ENCODE measurements at places on chromosomes 12 and 14.

DNA sequence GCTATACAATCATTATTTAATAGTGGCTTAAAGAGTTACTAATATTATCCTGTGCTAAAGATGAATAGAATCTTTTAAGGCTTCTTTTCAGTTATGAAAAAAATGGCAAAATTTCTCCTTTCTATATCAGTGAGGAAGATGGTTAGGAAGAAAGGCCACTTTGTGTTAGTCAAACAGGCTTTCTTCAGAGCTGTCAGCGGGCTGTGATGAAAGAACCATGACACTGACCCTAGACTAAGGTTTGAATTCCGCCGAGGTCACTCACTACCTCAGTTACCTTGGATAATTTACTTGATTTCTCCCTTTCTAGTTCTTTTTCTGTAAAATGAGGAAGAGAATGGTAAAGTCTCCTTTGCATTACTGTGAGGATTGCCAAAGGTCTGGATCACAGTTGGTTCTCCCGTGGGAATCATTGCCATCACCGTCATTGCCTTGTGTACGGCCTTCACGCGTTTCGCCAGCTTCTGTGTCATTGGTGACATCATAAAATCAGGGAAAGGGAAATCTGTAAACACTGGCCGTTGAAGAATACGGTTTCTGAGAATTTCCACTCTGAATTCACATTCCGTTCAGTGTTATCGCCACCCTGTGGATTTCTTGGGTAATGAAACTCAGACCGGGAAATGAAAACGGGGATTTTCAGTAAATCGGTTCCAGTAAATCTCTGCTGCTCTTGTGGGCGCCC is 26.7 kb upstream of the YBX3 start:
- peak; percentile 47 for DNase-seq

GRCh38 chr12:116919247-116919661 is 8.5 kb downstream of the FBXW8 start:
- DNase-seq = no peak

DNA sequence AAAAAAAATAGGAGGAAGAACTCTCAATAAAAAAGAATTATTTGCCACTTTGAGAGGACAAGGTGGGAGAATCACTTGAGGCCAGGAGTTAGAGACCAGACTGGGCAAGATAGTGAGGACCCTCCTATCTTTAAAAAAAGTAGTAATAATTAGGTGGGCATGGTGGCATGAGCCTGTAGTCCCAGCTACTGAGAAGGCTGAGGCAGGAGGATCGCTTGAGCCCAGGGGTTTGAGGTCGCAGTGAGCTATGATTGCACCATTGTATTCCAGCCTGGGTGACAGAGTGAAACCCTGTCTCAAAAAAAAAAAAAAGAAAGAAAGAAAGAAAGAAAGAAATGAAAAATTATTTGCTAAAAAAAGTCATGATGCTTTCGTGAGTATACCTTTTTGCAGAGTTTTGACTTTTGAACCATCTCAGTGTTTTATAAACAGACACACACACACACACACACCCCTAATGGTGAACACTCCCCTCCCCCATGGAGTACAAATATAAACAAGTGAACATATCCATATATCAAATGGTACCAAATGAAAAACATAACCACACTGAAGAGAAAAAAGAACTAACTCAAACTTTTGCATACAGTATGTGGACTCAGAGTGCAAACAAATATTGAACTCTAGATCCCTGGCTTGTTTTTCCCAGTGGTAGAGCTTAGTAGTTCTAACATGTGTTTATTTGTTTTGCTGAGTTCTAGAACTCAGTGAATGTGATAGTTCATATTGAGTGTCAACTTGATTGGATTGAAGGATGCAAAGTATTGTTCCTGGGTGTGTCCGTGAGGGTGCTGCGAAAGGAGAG is 27.7 kb upstream of the DNM1L start:
- no peak for DNase-seq

DNA sequence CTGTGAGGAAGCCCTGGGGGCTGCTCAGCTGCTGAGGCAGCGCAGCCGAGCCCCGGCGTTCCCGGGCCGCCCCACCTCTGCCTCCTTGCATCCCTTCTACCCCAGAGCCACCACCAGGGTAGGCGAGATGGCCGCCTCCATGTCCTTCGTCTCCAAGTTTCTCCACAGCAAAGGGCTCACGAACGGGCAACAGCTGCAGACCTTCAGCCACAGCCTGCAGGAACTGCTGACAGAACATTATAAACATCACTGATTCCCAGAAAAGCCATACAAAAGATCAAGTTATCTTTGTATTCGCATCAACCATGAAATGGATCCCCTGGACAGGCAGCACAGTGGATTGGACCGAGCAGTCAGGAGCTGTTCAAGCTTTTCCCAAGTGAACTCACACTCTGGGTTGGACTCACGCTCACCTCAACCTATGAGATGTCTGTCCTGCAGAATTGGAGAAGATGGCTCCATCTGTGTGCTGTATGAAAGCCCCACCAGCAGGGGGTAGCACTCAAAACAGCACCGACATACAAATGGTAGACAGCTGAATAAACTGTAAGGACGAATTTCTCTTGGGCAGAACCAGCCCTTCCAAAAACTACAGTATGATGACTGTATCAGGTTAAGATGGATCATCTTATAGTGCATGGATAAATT is 19.4 kb upstream of the A2M start:
- DNase-seq = no peak

GRCh38 chr14:33567023-33567728 is 383.7 kb downstream of the EGLN3 start:
- no peak for DNase-seq

GRCh38 chr14:55192054-55192621 is 753 bp upstream of the DLGAP5 start:
- DNase-seq = no peak

GRCh38 chr14:100126401-100126800 is 33.0 kb downstream of the DEGS2 start:
- DNase-seq = no peak

GRCh38 chr14:74425525-74426201 is 347 bp downstream of the SYNDIG1L start:
- peak; percentile 70 for DNase-seq

- no peak for DNase-seq
Observed at GRCh38 chr12:115374480-115375185, 690.7 kb upstream of the TBX3 start.

DNA sequence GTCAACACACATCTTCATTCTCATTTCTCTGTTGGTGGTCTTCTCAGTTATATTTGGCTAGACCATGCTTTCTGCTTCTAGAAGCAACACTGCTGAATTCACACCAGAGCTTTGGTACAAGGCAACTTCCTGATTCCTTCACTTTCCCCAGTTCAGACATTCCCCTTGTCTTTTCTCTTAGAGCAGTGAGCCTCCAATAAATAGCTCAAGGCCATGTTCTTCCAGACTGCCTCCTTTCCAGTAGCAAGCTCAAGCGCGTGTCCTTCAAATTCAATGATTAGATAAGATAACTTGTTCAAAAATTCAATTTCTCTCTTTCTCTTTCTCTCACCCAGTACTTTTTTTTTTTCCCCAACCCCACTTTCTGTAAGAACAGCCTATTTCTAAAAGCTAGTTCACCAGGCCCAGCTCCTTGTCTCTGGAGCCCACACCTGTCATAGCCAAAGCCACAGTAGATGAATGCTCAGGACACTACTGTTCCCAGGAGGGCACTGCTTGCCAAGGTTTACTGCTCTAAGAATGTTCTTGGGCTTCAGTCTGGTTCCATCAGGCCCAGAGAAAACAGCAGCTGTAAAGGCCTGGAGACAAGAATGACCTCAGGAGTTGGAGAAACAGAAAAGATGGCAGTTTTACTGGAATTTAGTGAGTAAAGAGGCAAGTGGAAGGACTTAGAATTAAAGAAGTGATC is 17.7 kb downstream of the TBK1 start:
- DNase-seq = no peak

Measured in left ventricle myocardium superior (tissue), 1 donor.